Mesendoderm (in vitro differentiated cells): ENCODE measurements at places on chromosomes 2 and 18.

- H3K4me1 ChIP-seq, result no peaks in the 10 kb centered on the region
- no peak overlapping the region for H3K4me3 ChIP-seq
- H3K36me3 ChIP-seq, result no peaks in the 10 kb centered on the region
- H3K27me3 ChIP-seq, result no peaks in the 10 kb centered on the region
Measured at GRCh38 chr2:36729067-36729466, 32.6 kb downstream of the VIT start.

DNA sequence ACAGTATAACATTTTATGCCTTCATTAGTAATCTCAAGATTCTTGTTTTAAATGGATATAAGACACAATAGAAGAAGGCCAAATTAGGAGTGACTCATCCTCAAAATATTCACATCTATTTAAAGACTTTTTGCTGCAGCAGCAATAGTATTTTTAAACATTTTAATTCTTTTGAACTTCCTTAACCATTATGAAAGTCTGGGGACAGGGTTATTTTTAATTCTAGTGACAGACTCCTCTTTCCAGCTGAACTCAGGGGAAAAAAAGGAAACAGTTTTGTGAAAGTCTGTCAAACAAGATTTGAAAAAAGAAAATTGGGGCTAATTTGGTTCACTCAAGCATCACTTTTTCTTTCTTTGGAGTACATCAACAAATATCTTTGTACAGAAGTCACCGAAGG, 541.8 kb downstream of the NUP35 start:
- no peaks in the 10 kb centered on the region for H3K27me3 ChIP-seq
- peaks cover 2% of the 10 kb centered on the region for H3K4me1 ChIP-seq
- DNase-seq, result peak; percentile 46
- no peaks in the 10 kb centered on the region for H3K36me3 ChIP-seq

- no peak overlapping the region for H3K4me3 ChIP-seq
- no peaks in the 10 kb centered on the region for H3K27me3 ChIP-seq
- H3K27ac ChIP-seq, result peak overlapping the region; percentile 47
- peak; percentile 96 for DNase-seq
Measured at GRCh38 chr2:237500681-237501424, 13.8 kb downstream of the MLPH start.

DNA sequence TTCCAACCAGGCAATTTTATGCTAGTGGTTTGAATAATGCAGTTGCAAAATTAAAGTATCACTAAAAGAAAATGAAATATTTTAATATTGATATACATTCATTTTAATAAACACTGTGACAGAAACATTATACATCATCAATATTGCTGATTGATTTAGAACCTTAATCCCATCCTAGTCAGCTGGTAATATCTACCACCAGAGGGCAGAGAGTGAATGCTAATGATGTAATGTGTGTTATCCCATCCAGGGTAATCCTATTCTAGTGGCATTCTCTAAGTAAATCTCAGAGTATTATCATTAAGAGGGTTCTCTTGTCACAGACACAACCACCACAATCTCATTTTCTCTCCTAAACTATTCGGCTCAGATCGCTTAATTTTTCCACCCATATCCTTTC, 477.4 kb downstream of the CPS1 start:
- no peak overlapping the region for H3K27ac ChIP-seq
- H3K4me1 ChIP-seq, result no peaks in the 10 kb centered on the region
- no peaks in the 10 kb centered on the region for H3K36me3 ChIP-seq

DNA sequence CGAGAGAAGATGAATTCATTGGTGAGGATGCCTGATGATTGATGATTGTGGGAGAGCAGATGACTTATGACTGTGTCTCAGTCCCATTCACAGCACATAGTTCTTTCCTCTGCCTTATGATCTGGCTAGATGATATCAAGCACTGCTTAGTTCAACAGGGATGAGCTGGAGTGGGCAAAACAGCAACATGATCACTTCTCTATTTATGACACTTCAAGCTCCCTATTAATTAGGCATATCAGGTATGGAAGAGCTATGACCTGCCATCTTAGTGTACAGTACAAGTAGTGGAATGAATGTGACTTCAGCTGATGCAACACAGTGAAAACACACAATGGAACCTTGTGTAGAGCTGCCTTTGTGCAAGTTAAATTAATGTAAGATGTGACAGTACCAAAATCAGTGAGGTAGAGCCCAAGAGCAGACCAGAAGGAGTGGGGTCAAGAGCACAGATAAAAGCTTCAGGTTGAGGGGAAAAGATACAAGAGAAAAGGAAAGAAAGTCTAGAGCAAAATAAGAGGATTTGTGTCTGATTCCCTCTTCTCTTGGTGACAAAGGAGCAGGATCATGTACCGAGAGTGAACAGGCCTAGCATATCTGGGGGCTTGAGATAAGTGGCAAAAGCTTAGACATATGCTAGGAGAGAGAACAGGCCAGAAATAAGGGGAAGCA, 93.0 kb upstream of the MYO3B start:
- H3K36me3 ChIP-seq, result no peaks in the 10 kb centered on the region
- H3K4me1 ChIP-seq, result peaks cover 2% of the 10 kb centered on the region
- H3K27ac ChIP-seq, result no peak overlapping the region
- no peak for DNase-seq
- H3K4me3 ChIP-seq, result no peak overlapping the region

DNA sequence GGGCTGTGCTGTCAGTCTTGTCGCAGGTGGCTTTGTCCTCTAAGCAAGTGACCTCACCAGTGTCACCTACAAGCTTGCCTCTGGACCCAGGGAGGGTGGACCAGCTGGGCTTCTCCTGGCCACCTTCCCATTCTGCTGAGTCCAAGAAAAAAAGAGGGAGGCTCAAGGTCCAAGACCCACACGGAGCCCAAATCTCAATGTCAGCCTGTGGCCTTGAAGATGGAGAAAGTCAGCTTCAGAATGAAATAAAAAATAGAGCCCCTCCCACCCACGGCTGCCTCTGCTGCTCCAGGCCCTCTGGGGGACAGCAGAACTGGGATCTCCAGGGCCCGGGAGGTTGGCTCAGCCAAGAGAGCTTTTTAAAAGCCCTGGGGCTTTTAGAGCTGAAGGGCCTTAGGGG, 145.9 kb downstream of the TNS1 start:
- H3K4me1 ChIP-seq, result no peaks in the 10 kb centered on the region
- H3K27me3 ChIP-seq, result no peaks in the 10 kb centered on the region
- DNase-seq, result no peak
- no peak overlapping the region for H3K4me3 ChIP-seq
